HS-27A (cell line): ENCODE measurements at places on chromosomes 6 and 20.

GRCh38 chr6:144340541-144341371, 55.6 kb downstream of the UTRN start:
- no peak for DNase-seq

- DNase-seq, result peak; percentile 26
Measured at GRCh38 chr6:157075549-157076450, 247.5 kb downstream of the TMEM242 start.

DNA sequence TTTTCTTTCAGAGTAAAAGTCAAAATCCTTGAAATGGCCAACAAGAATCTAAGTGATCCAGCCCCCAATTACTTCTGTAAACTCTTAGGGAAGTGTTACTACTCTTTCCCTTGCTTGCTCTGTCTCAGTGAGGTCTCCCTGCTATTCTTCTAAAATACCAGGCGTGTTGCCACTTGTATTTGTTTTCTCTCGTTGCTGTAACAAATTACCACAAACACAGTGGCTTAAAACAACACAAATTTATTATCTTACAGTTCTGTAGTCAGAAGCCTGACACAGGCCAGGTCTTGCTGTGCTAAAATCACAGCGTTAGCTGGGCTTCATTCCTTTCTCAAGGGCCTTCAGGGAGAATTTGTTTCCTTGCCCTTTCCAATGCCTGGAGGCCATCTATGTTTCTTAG, 59.9 kb downstream of the HECA start:
- DNase-seq, result no peak

GRCh38 chr20:671252-672030, 4.2 kb downstream of the SCRT2 start:
- no peak for DNase-seq

DNA sequence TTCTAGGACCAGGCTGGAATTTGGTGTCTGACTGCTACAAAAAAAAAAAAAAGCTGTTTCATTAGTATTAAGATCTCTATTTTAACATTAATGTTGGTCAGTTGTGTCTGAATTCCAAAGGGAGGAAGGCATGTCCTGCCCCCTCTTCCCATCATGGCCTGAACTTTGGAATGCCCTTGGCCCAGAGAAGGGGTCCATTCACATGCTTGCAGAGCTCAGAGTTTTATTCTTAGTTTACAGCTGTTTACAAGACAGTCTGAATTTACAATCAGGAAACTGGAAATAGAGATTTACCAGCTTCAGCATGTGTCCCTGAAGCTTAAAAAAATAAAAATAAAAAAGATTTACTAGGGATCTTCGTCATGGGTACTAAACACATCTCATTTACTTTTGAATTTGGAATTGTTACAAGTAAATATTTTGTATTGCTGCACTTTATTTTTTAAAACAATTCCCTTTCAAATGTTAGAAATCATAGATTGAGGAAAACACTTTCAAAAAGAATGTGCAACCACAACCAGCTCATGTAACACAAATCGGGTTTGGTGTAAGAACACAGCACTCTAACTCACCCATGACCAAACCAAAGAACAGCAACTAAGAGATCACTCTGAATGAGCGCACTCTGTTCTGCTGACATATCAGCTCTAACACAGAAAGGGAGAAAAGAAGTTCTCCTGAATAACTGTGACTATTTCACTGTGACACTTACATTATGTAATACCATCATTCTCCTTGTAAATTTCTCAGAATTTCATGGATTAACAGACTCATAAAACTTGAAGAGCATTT, 6.6 kb upstream of the SERPINB6 start:
- no peak for DNase-seq

- DNase-seq, result no peak
Measured at GRCh38 chr6:169445661-169446581, 192.3 kb upstream of the THBS2 start.

GRCh38 chr6:138031850-138032249, 75.4 kb downstream of the PERP start:
- DNase-seq, result no peak

GRCh38 chr20:10916312-10916711, 242.5 kb upstream of the JAG1 start:
- DNase-seq, result no peak

DNA sequence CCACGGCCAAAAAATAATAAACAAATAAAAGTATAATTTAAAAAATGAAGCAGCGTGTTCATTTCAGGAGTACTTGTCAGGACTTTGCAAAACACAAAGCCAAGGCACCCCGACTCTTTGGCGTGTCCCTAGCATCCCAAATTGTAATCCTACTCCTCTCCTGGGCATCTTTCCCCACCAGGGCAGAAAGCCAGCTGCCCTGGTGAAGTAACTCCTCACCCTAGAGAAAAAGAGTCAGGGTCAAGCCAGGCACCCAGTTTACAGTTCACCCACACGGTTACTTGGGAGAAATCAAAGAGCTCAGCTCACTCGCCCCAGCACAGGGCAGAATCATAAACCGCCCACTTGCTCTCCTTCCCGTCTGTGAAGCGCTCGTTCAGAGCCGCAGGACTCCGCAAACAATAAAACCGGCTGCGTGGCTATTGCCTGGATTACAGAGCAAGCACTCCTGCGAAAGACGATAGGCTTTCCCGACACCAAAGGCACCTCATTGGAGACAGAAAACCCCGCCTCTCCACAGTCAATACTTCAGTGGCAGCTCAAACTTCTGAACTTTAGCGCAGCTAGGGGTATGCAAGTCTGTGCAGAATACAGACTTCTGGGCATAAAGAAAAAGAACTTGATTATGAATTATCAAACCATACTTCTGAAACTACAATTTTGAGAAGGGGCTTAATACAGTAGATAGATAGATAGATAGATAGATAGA, 73.0 kb upstream of the NHSL1 start:
- no peak for DNase-seq

- DNase-seq, result no peak
Measured at GRCh38 chr6:8855411-8855810, 420.1 kb upstream of the SLC35B3 start.

DNA sequence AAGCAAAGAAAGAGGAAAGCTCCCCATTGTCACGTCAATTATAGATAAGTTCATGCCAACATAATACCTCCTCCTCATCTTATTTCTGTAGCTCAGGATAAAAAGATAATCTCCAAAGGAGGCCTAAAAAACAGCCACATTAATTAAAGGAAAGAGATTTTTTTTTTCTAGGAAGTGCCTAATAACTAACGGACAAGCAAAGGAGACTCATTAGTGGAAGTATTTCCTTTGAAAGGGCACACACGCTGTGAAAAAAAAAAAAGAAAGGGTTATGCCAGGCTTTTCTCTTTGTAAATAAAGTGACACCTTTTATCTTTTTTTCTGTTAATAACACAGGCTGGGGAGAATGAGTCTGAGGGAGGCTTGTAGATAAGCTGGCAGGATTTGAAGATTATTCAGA, 55.7 kb downstream of the PCSK2 start:
- no peak for DNase-seq

GRCh38 chr6:166752097-166752496, 125.0 kb upstream of the RPS6KA2 start:
- no peak for DNase-seq
